Stimulated activated CD8-positive, alpha-beta memory T cell treated with anti-CD3 and anti-CD28 coated beads, Interleukin-2, amount 100 ng/mL, for 1 hour (primary cell): ENCODE measurements at places on chromosomes 5 and 9.

GRCh38 chr9:16368237-16369087 lies 502.0 kb downstream of the BNC2 start:
- no peak for DNase-seq

DNA sequence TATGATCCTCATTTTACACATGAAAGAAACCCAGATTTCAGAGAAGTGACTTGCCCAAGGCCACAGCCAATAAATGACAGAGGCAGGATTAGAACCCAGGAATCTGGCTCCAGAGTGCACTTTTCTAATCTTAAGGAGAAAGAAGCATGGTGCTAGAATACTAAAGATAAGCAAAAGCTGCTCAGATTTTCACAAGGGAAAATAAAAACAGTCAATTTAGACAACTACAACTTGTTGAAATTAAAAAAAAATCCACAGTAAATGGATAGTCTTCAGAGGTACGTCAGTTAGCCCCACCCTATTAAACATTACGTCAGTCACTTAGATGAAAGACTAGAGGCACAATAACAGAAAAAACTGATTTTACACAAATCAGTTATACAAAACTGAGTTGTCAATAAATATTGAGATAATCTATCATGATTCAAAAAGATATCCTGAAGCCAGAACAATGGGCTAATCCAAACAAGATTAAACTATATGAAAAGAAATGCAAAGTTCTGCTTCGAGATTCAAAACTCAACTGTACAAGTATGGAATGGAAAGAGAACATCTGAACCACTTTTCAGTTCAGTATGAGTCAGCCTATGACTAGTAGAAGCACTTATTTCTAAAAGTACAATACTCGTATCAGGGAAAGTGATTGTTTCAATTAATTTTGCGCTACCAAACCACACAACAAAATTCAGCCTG lies 9.3 kb downstream of the TMEM245 start:
- no peak for DNase-seq

- no peak for DNase-seq
These were observed 108.3 kb downstream of the DENND1A start for GRCh38 chr9:123821619-123822018.

DNA sequence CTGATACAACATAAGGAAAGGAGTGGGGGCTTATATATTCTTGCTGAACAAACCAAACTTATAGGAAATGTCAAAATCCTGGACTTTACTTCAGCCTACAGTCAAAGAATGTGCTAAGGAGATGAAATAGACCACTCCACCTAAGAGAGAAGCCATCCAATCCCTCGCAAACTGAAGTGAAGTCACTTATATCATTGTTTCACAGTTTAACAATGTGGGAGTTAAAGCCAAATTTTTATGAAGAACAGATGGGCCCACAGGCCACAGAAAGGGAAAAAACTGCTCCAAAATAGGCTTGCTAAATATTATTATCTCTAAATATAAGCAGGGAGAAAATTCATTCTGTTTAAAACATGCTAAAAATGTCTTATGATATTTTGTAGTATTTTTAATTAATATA lies 233.3 kb downstream of the GAS1 start:
- DNase-seq: no peak
